ENCODE measurements at places on chromosomes 2 and 18. TPM values are rescaled to one million over a fixed set of nuclear protein-coding genes. Genes with fewer than 3 reads are reported as not detected.

- H3K4me3 ChIP-seq: no peak overlapping the region
- no peaks in the 10 kb centered on the region for H3K27me3 ChIP-seq
- peak overlapping the region; percentile 52 for H3K27ac ChIP-seq
- H3K4me1 ChIP-seq: no peaks in the 10 kb centered on the region
- DNase-seq: peak; percentile 78
These were observed 15.6 kb upstream of the INO80C start for GRCh38 chr18:35513181-35513936.

DNA sequence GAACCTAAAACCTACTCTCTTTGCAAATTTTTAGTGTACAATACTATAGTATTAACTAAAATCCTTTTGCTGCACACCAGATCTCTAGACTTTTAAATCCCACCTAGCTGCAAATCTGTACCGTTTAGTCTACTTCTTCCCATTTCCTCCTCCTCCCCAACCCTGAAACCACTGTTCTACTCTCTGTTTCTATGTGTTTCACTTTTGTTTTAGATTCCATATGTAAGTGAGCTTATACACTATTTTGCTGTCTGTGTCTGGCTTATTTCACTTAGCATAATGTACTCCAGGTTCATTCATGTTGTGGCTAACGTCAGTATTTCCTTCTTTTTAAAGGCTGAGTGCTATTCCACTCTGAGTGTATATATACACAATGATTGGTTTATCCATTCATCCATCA is 18.4 kb upstream of the DSC2 start:
- H3K27ac ChIP-seq: no peak overlapping the region
- H3K36me3 ChIP-seq: no peaks in the 10 kb centered on the region
- H3K4me1 ChIP-seq: no peaks in the 10 kb centered on the region
- H3K27me3 ChIP-seq: no peaks in the 10 kb centered on the region
- no peak overlapping the region for H3K4me3 ChIP-seq

DNA sequence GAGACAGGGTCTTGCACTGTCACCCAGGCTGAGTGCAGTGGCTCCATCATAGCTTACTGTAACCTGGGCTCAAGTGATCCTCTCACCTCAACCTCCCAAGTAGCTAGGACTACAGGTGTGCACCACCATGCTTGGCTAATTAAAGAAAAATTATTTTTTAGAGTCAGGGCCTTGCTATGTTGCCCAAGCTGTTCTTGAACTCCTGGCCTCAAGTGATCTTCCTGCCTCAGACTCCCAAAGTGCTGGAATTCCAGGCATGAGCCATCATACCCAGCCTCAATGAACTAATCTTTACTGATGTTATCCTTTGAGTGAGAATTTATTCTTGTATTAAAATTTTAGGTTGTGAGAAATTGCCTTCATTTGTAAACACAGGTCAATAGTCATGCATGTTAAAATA is 27.0 kb upstream of the CD28 start:
- H3K27ac ChIP-seq: no peak overlapping the region
- no peaks in the 10 kb centered on the region for H3K36me3 ChIP-seq
- no peak overlapping the region for H3K4me3 ChIP-seq
- no peaks in the 10 kb centered on the region for H3K27me3 ChIP-seq
- DNase-seq: no peak

DNA sequence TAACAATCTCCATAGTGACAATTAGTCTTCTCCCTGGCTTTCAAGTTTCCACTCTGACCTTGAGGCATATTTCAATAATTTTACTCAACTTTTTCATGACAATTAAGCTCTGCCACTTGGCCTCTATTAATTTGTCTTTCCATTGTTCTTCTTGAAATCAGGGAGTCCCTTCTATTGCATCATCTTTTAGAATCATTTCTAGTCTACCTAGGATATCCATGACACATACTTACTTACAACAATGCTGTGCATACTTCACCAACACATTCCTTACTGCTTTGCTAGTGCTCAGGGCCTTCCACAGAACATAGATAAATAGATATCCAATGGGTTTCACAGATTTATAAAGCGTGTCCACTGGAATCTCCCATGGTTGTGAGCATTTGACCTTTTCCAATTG is 331.5 kb upstream of the LRP1B start:
- H3K4me3 ChIP-seq: no peak overlapping the region
- no peak overlapping the region for H3K27ac ChIP-seq
- no peaks in the 10 kb centered on the region for H3K4me1 ChIP-seq
- H3K27me3 ChIP-seq: no peaks in the 10 kb centered on the region
- no peak for DNase-seq

DNA sequence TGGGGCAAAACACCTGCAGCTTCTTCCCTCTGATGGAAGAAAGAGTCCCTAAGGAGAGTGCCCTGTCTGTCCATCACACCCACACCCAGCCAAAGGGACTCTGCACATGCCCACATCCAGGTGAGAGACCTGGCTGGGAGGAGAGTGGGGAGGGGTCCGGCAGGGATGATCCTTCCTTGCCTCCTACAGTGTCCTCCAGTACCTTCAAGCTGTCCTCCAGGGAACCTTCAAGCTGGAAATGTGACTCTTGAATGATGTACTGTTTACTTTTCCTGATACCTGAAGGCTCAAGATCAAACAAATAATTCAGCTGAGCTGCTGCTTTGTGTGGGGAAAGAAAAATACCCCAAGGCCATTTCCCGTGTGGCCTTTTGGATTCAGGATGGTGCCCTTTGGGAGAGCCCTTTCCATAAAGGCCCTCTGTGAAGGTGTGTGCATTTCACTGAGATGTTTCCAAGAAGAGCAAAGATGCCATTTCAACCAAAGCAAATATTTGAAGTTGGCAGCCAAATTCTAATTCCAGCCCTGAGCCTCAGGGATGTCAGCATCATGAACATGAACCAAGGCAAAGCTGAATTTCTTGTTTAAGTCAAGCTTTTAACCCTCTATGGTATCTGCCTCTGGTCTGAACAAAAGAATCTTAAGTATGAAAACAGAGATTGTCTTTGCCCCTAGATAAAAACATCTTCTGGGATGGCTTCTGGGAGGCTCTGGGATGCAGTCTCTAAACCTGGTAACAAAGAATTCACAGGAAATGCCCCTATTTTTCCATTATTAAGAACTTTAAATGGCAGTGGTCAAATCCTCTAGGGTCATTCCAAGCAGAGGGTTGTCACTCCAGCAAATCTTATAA is 11.1 kb downstream of the EVA1A start:
- H3K36me3 ChIP-seq: no peaks in the 10 kb centered on the region
- H3K27me3 ChIP-seq: no peaks in the 10 kb centered on the region
- no peak overlapping the region for H3K4me3 ChIP-seq

DNA sequence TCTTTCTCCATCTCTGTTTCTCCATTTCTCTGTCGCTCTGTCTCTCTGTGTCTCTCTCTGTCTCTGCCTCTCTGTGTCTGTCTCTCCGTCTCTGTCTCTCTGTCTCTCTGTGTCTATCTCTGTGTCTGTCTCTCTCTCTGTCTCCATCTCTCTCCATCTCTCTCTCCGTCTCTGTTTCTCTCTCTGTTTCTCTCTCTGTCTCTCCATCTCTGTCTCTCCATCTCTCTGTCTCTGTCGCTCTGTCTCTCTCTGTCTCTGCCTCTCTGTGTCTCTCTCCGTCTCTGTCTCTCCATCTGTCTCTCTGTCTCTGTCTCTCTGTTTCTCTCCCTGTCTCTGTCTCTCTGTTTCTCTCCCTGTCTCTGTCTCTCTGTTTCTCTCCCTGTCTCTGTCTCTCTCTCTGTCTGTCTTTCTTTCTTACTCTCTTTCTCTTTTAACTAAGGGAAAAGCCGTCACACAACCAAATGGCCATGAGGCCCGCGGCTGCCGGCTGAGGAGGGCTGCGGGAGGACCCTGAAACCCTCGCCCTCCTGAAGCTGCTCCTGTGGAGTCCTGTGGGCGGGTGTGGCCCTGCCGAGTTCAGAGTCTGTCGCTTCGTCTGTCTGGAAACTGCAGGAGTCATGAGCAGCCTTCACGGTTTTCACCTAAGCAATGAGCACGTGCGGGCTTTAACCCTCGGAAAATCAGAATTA is 29.3 kb downstream of the NFATC1 start:
- DNase-seq: no peak
- no peak overlapping the region for H3K4me3 ChIP-seq
- peaks cover 45% of the 10 kb centered on the region for H3K36me3 ChIP-seq
- H3K27me3 ChIP-seq: no peaks in the 10 kb centered on the region
- H3K4me1 ChIP-seq: no peaks in the 10 kb centered on the region

GRCh38 chr2:173550143-173550542 is 195.5 kb downstream of the CDCA7 start:
- no peaks in the 10 kb centered on the region for H3K4me1 ChIP-seq
- H3K27me3 ChIP-seq: no peaks in the 10 kb centered on the region
- no peak overlapping the region for H3K4me3 ChIP-seq
- H3K36me3 ChIP-seq: no peaks in the 10 kb centered on the region
- no peak for DNase-seq

DNA sequence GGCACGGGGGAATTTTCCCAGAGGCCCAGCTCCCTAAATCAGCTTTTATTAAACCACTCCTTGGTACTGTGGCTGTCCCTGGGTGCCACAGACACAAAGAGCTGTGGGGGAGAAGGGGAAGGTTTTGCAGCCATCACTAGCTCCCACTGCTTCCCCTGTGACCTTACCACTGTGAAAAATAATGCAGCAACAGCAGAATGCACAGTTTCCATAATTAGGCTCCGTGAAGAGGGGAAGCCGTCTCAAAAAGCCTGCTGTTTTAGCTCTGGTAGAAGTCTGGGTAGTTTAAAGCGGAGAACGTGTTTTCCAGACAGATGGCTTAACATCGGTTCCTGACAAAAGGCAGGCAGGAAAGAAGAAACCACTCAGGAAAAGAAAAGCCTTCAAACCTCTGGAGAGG is 27.5 kb upstream of the CAB39 start:
- no peak overlapping the region for H3K27ac ChIP-seq
- no peaks in the 10 kb centered on the region for H3K27me3 ChIP-seq
- no peaks in the 10 kb centered on the region for H3K36me3 ChIP-seq
- no peaks in the 10 kb centered on the region for H3K4me1 ChIP-seq
- no peak overlapping the region for H3K4me3 ChIP-seq

DNA sequence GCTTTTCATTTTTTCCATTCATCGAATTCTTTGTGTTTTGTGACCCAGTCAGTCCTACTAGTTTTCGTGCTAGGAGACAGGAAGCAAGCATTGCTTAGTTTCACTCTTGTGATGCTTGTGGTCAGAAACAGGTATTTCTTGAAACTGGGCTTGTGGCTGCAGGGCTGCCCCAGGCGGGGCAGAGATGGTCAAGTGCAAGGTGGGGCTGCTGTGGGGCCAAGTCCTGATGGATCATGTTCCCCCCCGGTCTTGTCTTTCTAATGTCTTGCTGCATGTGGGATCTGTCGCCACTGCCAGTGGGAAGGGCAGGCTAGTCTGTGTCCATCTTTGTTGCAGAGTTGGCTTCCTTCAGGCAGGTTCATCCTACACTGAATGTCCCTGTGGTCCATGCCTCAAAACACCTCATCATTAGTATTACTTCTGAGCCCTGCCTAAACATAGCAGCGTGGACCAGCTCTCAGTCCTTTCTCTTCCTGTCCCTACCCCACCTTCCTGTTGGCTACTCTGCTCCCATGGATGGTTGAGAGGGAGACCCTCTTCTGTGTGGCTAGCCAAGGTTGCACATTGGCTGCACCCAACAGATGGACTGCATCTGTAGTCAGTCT is 38.7 kb downstream of the INPP4A start:
- no peak overlapping the region for H3K4me3 ChIP-seq
- no peak for DNase-seq
- no peaks in the 10 kb centered on the region for H3K36me3 ChIP-seq
- no peaks in the 10 kb centered on the region for H3K4me1 ChIP-seq

FIGN gene
- total RNA-seq: 4.3 TPM

DNAJC10 gene
- total RNA-seq: 26.0 TPM

SERPINB4 gene
- not detected for total RNA-seq

LONRF2 gene
- total RNA-seq: 7.6 TPM

SERPINB11 gene
- total RNA-seq: not detected

CYTIP gene
- total RNA-seq: 5.5 TPM

IAH1 gene
- 86.0 TPM for total RNA-seq

VWC2L gene
- not detected for total RNA-seq

ASB18 gene
- total RNA-seq: not detected

CAPN10 gene
- total RNA-seq: 27.8 TPM
